ENCODE measurements at places on chromosomes 12 and 14.

DNA sequence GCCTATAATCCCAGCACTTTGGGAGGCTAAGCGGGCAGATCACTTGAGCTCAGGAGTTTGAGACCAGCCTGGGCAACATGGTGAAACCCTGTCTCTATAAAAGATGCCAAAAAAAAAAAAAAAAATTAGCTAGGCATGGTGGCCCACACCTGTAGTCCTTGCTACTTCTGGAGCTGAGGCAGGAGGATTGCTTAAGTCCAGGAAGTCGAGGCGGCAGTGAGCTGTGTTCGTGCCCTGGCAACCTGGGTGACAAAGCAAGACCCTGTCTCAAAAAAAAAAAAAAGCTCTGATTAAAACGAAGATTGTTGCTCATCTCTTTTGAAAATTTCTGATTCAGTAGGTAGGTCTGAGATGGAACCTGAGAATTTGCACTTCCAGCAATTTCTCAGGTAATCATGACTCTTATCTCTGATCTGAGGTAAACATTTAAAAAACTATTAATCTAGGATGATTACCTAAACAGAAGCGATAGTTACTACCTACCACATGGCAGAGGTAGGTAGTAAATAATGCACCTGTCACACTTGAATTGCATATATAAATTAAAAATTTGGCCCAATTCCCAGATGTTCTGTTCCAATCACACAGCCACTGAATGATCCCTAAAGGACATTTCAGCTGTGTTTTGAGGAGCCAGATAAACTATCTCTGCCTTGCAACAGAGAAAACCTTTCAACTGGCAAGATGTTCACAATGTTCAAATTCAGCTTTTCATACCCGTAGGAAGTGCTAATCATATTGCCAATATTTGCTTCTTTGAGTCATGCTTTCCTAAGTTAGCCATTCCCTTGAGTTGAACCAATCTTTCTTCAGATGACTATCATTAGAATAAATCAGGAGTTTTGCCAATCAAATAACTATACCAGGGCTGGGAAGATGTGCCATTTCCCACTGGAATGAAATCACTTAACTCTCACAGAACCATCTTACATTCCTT is 4.2 kb upstream of the TEP1 start:
- DNase-seq, result no peak

- no peak for DNase-seq
Measured at GRCh38 chr12:119804011-119804641, 73.0 kb downstream of the CIT start.

GRCh38 chr12:2323532-2324255 is 270.9 kb downstream of the CACNA1C start:
- no peak for DNase-seq

- no peak for DNase-seq
Measured at GRCh38 chr12:2618291-2618995, 176.3 kb upstream of the FKBP4 start.

DNA sequence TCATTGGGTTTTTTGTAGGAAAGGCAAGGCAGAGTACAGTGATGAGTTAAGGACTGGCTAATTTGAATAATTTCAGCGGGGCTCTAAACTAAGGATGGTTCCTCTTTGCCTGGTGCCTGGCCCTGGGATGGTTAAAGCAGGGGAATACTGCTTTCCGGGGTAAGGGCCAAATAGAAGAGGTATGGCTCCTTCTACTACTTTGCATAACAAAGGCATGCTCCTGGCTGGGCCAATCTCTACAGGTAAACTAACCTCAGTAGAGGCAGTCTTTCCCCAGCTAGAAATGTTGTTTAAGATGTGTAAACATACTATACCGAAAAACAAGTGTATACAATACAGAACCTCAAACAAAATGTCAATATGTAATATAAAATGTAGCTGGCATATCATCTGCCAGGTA is 1239.0 kb downstream of the SLC16A7 start:
- DNase-seq, result no peak

- peak; percentile 95 for DNase-seq
Measured at GRCh38 chr12:122980183-122981035, at the start of gene ARL6IP4. TSS of gene ARL6IP4 (plus strand) at chr12:122980681. CDS start at chr12:122981140, 459 bp downstream.

DNA sequence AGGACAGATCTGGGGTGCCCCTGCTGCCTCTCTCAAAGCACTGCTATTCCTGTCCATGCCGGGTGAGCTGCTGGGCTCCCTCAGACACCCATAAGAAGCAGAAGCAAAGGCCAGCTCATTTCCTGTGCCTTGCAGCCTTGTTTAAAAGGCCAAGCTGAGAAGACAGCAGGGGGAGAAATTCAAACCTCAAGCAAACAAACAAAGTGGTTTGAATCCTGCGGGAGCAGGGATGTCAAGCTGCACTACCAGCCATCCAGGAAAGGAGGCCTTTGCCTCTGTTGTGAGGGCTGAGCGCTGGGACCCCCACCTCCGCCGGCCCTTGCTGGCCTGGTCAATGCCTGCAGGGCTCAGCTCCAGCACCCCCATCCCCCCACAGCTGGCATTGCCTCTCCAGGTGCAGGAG is 176.5 kb downstream of the PIWIL1 start:
- no peak for DNase-seq

DNA sequence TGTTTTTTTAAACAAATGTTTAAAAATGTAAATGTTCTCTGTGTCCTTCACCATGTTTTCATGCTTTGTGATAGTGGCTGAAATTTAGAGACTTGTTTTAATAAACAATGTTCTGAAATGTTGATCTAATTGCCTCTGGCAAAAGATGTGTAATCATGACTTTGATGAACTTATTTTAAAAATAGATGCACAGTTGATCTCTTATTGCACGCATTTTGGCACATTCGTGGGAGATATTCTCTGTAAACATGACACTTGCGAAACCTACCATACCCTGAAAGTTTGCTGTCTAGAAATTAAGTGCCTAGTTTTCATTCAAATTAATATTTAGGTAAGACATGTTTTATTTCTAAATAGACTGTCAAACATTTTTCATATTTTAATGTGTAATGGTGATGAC is 119.7 kb upstream of the DNM1L start:
- DNase-seq, result no peak

GRCh38 chr12:79983986-79984620 is 49.2 kb upstream of the PPP1R12A start:
- DNase-seq, result no peak

- DNase-seq, result no peak
Measured at GRCh38 chr14:106625186-106625585, 1098.8 kb downstream of the TMEM121 start.

- no peak for DNase-seq
Measured at GRCh38 chr14:100288382-100289185, 17.7 kb downstream of the SLC25A29 start.

DNA sequence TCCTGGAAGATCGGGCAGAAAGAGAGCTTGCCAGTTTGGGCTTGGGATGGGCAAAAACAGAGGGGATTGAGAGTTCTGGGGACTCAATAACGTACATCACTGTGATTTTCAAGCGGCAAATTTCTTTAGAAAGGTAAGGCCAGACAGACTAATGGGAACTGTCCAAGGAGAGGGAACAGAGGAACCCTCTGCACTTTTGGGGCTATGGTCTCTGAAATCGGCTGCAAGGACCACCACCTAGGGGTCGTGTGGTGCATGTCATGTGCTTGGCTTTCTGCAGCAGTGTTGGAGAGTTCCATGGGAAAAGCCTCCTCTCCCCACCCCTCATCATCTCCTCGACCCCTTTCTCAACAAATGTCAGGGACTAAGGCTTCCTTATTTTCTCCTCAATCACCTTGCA is 79.6 kb downstream of the PPM1A start:
- DNase-seq, result no peak

Data from GM12892 (cell line).